ENCODE measurements at places on chromosomes 7 and 10.

DNA sequence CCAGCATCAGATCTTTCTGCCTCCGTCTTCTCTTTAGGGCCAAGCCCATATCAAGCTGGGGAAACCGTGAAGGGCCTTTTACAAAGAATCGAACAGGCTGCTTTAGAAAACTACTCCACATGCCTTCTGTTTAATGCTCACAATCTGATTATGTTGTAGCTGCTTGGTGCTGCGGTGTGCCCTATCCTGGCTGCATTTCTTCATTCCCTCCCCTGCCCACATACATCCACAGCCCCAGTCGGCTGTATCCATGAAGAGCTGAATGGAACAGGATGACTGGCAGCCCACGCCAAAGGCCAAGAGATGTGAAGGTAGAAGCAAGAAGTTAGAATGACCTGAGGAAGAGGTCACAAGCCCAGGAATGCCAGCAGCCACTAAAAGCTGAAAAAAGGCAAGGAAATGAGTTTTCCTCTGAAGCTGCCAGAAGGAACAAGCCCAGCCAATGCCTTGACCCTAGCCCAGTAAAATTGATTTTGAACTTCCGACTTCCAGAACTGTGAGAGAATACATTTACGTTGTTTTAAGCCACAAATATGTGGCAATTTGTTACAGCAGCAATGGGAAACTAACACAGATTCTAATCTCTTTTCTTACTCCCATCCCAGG, 22.2 kb downstream of the TAS2R41 start:
- DNase-seq: no peak

DNA sequence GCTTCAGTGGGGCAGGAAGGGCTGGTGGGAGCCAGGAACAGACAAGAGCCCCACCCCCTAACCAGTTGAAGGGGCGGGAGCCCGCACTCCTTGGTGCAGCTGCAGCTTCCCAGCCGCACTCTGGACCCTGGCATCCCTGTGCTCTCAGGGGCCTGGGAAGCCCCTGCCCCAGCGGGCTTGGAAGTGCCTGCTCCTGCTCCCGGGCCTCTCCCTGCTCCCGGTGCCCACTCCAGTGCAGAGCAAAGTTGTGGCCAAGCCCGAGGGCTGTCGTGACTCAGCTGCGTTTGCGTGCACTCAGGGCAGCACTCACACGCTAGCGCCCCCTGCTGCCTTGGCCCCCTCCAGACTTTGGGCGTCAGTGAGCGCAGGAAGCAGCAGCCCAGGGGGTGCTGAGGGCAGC, 883.8 kb downstream of the LRMDA start:
- no peak for DNase-seq

DNA sequence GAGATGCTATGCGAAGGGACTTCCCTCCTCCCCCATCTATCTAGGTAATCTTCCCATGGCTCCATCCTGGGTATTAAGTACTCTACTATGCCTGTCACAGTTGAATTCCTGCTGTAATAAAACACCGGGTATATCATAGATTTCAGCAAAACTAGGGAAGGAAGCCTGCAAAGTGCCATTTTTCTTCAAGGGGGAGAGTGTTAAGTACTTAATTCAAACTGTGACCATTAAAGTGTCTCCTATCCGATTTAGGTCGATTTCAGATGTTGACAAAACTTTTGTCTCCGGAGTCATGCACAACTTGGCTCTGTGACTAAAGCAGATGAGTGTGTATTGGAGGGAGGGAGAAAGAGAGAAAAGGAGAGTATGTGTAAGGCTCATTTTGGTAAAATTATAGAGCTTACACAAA, 4.6 kb downstream of the HOXA4 start:
- DNase-seq: no peak

GRCh38 chr10:119824299-119824698, 48.3 kb downstream of the MCMBP start:
- no peak for DNase-seq

- DNase-seq: peak; percentile 8
These were observed 74.6 kb upstream of the GDF10 start for GRCh38 chr10:47225219-47225927.

GRCh38 chr10:88920986-88921593, 31.5 kb downstream of the ACTA2 start:
- no peak for DNase-seq

Measured in DMS53 (cell line).